C1 segment of cervical spinal cord (tissue), 14 donors: ENCODE measurements at places on chromosomes 2 and 18.
A peak's percentile ranks its signal among the peaks of the same experiment; 100 is the strongest.

- no peak for DNase-seq
Observed at GRCh38 chr2:230774348-230774951, 61.8 kb downstream of the CAB39 start.

DNA sequence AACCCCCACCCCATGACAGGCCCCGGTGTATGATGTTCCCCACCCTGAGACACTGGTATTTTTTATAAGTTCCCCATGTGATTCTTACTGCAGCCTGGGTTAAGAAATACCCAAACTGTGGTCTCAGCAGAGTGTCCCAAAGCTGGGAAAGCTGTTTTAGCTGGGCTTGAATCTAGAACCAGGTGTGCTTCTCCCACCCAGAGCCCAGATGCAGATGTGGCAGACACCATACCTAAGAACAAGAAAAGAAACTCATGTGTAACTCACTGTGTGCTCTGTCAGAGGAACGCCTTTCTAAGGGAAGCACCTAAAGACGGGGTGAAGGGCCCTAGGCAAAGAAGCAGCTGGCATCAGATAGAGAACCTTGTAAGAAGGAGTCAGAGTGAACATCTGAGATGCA, 23.9 kb downstream of the DOK1 start:
- DNase-seq: no peak

- no peak for DNase-seq
Observed at GRCh38 chr2:221513232-221513631, 58.9 kb downstream of the EPHA4 start.

DNA sequence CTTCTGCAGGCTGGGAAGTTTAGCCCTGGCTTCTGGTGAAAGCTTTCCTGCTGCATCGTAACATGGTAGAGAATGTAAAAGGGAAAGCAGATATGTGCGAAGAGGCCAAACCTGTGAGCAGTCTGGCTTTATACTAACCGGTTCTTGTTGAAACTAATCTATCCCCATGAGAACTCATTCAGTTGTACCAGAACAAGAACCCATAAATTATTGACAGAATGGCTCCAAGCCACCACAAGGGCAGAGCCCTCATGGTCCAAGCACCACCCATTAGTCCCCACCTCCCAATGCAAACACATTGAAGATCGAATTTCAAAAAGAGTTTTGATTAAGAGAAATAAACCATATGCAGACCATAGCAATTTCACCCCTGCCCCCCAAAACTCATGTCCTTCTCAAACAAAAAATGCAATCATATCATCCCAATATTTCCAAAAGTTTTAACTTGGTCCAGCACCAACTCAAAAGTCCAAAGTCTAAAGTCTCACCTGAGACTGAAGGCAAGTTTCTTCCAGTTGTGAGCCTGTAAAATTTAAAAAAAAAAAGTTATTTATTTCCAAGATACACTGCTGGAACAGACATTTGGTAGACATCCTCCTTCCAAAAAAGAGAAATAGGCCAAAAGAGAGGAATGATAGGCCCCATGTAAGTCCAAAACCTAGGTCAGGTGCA, 318.9 kb downstream of the CNTNAP5 start:
- DNase-seq: no peak

DNA sequence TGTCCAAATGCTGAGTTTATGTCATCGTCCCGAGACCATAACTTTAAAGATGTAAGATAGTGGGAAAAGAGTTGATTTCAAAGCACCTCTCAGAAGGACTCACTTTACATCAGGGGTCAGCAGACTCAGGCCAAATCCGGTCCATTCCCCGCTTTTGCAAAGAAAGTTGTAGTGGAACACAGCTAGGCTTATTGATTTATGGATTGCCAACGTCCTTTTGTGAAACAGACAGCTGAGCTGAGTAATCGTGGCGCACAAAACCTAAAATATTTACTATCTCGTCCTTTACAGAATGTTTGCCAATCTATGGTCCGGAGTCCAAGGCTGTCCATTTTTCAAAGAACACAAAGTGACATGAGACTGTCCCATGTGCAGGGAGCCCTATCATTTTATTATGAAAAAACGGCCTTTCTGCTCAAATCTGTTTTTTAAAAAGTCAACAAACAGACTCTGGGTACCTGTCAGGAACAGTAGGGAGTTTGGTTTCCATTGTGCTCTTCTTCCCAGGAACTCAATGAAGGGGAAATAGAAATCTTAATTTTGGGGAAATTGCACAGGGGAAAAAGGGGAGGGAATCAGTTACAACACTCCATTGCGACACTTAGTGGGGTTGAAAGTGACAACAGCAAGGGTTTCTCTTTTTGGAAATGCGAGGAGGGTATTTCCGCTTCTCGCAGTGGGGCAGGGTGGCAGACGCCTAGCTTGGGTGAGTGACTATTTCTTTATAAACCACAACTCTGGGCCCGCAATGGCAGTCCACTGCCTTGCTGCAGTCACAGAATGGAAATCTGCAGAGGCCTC, at the start of gene IL1RN:
TSS of gene IL1RN (plus strand) at position 754 of the 801 bp plus-strand sequence. CDS start at position 781, 27 bp downstream.
- DNase-seq: peak; percentile 26

- DNase-seq: no peak
Observed at GRCh38 chr2:85156153-85156552, 23.0 kb downstream of the TCF7L1 start.

- no peak for DNase-seq
Observed at GRCh38 chr2:100894105-100894795, 74.3 kb downstream of the NPAS2 start.

DNA sequence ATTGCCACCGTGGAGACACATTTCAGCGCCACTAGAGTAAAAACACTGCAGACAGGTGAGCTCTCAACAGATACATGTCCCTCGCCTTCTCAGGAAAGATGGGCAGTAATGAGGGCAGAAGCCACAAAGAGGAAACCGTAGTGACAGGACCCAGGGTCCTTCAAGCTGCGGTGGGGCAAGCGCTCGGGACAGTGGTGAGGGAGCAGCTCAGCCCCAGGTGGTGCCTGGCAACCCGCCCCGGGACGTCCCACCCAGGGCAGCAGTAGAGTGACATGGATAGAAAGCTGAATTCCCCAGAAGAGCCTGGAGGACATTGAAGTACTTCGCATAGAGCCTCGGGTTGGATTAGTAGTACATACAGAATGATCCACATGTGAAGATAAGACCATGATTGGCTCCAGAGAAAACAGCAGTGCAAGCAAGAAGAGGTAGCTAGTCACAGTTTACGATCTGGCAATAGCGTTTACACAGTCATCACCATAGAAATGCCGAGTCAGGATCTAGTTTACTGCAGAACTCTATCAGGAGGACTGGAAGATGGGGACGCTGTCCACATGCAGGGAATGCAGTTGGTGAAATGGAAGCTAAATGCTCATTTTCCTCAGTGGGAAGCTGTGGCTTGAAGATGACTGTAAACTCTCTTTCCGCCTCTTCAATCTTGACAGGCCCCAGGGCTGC, 37.4 kb upstream of the ALPP start:
- DNase-seq: no peak

DNA sequence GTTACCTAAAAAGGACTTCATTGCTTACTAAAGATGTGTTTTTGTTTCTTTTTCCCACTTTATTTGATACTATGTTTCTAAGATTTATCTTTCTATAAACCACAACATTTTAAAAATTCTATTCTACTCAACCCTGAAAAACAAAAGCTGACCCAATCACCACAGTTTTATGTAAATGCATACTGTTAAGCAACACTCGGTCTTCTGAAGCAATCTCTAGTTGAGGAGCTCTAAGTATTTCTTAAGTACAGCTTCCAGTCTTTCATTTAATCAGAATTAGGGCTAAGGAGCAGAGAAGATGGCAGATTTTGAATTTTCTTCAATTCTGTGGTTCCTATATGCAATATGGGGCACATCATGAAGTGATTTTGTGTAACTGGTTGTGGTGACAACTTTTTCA, 72.2 kb upstream of the SLC4A10 start:
- no peak for DNase-seq

DNA sequence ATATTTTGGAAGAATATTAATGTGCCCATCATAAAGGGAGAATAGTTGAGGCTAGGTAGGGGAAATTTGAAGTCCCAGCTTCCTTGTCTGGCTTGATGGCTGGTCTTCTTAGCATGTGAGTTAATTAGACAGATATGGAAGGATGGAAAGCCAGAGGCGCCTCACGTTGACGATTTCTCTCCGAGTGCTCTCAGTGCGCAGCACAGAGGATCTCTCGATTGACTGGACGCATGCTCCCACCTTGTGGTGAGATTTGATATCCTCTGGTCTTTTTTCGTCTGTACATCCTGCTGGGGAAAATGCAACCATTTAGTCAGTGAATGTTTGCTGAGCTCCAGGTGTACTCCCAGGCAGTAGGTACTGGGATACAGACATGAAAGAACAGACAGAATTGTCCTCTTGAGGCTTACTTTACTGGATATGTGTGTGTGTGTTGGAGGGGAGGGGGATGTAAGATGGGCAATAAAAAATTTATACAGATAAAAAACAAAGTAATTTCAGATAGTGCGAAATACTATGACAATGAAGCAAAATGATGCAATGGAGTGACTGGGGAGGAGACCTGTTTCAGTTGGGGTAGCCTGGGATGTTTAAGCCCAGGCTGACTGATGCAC, 66.9 kb upstream of the ZNG1B start:
- DNase-seq: no peak

DNA sequence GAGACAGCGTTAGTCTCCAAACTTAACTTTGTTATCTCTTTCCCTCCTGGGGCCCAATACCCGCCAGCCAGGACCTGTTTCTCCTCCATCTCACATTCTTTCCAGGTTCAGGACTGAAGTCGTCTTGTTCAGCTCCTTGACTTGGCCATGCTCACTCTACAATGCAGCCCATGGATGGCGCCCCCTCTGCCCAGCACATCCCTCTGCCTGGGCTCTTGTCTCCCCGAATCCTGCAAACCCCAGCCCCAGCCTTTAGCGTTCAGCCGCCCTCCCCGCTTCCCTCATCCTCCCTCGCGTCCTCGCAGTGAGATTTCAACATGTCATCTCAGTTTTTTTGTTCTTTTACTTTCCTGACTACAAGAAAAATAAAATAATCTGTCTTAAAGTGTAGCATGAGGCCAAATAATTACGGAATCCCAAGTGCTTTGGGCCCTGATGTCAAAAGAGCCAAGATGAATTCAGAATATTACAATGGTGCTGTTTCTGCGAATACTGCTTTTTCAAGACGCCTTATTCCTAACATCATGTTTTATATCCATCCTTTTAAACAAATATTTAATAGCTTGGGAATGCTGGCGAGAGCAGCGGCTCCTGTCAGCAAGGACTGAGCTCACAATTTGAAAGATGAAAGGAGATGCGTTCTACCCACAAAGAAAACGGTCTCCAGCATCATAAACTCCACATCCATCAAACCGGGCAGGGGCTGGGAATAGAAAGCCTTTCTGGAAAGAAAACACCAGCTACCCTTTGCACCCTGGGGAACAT, 1.0 kb downstream of the FAM178B start:
- no peak for DNase-seq

- no peak for DNase-seq
Observed at GRCh38 chr2:27390822-27391679, 10.5 kb upstream of the ZNF513 start.

GRCh38 chr2:177141866-177142265, 70.7 kb upstream of the HNRNPA3 start:
- no peak for DNase-seq
